Left forelimb (tissue), 1 donor: ENCODE measurements at places on chromosomes 2 and 18.

DNA sequence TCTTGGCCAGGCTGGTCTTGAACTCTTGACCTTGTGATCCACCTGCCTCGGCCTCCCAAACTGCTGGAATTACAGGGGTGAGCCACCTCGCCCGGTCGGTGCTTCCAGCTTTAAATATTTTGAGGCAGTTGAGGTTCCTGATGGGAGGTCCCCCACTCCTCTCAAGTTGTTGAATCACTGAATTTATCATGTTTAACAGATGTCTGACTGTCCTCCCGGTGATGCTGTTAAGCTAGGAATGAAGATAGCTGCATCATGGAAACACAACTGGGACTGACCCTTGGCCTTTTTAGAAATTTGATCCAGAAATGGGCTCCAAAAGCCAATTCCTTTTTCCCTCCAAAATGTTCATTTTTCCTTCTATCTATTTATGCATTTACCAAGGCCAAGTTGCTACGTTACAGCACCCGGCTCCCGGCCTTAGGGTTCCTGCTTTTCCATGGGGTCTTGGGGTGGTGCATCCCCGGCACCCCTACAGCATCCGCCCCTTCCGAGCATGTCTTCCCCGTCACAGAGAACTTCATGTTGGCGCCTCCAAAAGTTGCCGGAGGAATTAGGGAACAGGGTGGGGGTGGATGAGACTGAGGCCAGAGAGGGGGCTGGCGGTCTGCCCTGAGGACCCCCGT lies 43.9 kb downstream of the PAX8 start:
- DNase-seq, result no peak

- DNase-seq, result no peak
These were observed 104.9 kb downstream of the CDC42EP3 start for GRCh38 chr2:37566517-37566981.

- no peak for DNase-seq
These were observed 300.9 kb downstream of the ARHGAP15 start for GRCh38 chr2:143429932-143430679.

DNA sequence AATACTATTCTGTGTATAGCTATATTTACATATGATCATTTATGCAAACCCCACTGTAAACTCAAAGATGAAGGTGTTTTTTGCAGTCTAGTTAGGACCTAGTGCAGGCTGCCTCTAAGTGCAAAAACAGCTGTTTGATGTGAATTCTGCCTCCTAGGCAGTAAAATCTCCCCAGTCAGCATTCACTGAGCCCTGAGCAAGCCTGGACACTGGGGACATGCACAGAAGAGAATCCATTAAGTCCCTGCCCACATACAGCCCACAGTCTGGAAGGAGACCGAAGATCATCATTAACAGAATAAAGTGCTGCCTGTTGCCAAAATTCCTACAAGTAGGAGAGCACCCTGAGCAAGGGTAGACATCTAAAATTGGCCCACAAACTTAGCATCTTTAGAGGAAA lies 14.4 kb upstream of the BIN1 start:
- no peak for DNase-seq

GRCh38 chr2:26769089-26769761 lies 5.1 kb downstream of the SLC35F6 start:
- no peak for DNase-seq

DNA sequence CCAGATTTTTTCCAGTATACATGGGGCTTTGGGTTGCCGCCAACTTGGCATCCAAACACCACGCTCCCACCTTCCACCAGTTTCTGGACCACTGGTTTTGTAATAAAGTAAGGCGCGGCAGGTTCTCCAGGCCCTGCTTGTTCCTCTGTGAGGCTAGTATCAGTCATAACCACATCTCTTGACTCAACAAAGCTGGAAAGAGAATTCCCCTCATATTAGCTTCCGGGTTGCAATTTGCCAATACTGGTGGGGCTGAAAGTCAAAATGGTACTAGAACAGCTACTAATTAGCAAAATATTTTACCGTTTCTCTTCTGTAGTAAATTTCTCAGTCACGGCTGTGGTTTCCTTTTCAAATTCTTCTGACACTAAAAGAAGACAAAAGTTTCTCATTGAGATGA lies 25.0 kb downstream of the TTN start:
- no peak for DNase-seq

DNA sequence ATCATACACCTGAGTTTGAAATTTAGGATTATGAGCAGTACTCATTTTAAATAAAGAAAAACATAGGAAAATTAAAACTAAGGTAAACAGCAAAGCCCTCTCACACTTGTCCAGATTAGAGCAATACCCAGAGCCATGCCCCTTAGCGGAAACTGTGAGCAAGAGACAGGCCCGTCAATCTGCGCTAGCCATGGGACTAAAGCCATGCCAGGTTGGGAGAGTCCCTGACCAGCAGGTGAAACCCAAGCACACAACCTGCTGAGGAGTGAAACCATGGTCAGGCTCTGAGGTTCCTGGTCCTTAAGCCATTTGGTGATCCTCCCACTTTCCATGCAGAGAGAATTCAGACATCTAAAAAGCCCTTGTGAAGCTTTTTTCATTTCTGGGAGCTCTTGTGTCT lies 494.3 kb downstream of the STK39 start:
- DNase-seq, result no peak

DNA sequence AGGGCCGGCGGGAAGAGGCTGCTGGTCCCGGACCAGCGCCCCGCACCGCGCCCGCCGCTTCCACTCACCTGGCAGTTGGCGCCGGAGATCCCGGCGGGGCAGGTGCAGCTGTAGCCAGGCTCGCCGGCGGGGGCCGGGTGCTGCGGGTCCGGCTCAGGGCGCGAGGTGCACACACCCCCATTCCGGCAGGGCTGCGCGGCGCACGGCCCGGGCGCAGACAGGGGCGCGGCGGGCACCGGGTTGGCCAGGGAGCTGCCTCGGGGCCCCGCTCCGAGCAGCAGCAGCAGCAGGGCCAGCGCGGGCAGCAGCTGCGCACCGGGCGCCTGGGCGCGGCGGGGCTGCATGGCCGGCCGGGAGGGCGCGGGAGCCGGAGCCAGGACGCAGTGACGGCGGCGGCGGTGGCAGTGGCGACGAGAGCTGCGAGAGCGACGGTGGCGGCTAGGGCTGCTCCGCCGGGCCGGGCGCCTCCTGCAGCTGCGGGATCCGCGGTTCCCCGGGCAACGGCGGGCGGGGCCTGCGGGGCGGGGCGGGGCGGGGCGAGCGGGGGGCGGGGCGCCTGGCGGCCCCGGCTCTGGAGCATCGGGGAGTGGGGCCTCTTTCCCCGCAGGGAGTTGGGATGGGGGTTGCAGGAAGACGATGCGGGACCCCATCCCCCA lies at the start of gene DNER:
DNER (minus strand) TSS at position 476 of the 656 bp plus-strand sequence; CDS start at position 344, 132 bp downstream.
- DNase-seq, result no peak

DNA sequence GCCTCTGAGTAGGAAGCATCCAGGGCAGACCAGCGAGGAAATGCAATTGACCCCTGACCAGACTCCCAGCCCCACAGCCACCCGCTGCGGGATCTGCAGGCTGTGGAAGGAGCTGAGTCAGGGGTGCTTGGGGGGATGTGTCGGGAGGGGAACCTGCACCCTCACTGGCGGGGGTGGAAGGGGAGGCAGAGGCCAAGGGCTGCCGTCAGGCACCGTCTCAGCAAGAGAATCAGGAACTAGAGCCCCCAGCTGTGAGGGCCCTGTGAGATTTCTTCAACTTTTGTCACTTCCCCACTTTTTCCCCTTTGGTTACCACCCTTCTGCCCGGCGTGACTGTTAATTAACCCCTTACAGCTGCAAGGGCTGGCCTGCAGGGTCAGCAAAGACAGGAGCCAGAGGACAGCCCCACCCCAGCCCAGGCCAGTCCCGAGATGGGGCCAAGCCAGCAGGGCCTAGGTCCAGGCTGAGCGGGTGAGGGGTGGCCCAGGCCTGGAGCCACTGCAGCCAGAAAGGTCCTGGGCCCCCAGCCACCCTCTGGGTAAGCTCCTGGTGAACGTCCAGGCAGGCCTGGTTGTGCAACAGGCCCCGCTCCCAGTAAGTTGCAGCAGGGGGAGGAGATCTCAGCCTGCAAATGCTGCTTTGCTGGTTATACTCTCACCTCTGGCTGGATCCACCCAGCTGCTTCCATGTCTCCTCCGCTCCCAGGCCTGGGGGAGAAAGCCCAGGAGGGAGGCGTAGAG lies 147.0 kb upstream of the ID2 start:
- DNase-seq, result no peak

- no peak for DNase-seq
These were observed 35.8 kb upstream of the ARHGAP25 start for GRCh38 chr2:68698567-68699377.

GRCh38 chr2:232200195-232200594 lies 178.4 kb upstream of the ALPP start:
- DNase-seq, result no peak

DNA sequence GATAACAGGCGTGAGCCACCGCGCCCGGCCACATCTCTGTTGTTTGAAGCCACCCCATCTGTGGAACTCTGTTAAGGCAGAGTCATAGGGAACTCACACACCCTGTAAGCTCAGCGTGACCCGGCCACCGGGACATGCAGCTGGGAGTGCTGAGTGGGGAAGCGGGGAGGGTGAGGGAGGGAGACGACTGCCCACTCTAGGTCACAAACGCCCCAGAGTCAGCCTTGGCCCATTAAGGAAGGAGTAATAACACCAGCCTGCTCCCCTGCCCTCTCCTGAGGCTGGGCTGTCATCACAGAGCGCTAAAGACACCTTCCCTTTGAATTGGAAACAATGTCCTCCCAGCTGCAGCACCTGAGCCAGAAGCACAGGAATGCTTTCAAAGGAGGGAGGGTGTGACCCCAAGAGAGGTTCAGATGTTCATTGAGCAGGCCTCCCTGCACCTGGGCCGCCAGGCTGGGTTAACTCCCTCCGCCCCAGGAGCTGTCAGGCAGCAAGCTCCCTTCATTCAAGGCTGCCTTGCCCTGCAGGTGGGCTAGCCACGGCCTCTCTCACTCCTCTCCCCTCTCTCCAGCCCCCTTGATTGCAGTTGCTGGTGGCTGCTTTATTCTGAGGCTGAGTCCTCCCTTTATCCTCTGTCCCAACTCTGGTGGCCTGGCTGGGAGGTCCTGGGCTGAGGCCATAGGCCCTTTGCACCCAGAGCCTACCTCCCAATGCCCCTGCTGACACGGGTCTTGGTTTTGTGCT lies 77.2 kb upstream of the HPCAL1 start:
- peak; percentile 63 for DNase-seq

DNA sequence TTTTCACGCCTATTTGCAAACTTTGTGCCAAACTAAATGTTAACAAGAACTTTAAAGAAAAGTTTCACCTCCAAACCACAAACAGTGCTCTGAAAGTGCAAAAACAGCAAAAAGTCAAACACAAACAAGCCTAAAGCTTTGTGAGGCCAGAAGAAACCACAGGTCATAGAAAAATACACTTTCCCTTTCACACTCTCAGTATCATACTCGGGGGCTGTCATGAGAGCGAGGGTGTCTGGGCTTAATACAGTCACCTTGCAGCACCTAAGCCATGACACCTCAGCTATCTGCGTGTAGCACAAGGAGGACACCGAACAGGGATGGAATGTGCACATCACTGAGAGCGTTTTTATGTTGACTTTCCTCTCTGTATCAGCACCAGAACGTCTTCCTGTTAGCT lies 26.6 kb upstream of the SEH1L start:
- no peak for DNase-seq

DNA sequence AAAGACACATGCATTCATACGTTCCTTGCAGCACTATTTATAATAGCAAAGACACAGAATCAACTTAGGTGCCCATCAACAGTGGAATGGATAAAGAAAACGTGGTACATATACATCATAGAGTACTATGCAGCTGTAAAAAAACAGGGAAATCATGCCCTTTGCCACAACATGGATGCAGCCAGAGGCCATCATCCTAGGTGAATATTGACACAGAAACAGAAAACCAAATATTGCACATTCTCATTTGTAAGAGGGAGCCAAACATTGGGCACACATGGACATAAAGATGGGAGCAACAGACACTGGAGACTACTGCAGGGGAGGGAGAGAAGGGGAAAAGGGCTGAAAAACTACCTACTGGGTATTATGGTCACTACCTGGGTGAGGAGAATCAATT lies 73.5 kb downstream of the SESTD1 start:
- DNase-seq, result no peak

GRCh38 chr2:157480182-157480961 lies 36.5 kb upstream of the CYTIP start:
- no peak for DNase-seq

GRCh38 chr2:182901748-182902147 lies 35.3 kb upstream of the FRZB start:
- no peak for DNase-seq

GRCh38 chr2:1625281-1626001 lies 118.9 kb downstream of the PXDN start:
- peak; percentile 67 for DNase-seq

DNA sequence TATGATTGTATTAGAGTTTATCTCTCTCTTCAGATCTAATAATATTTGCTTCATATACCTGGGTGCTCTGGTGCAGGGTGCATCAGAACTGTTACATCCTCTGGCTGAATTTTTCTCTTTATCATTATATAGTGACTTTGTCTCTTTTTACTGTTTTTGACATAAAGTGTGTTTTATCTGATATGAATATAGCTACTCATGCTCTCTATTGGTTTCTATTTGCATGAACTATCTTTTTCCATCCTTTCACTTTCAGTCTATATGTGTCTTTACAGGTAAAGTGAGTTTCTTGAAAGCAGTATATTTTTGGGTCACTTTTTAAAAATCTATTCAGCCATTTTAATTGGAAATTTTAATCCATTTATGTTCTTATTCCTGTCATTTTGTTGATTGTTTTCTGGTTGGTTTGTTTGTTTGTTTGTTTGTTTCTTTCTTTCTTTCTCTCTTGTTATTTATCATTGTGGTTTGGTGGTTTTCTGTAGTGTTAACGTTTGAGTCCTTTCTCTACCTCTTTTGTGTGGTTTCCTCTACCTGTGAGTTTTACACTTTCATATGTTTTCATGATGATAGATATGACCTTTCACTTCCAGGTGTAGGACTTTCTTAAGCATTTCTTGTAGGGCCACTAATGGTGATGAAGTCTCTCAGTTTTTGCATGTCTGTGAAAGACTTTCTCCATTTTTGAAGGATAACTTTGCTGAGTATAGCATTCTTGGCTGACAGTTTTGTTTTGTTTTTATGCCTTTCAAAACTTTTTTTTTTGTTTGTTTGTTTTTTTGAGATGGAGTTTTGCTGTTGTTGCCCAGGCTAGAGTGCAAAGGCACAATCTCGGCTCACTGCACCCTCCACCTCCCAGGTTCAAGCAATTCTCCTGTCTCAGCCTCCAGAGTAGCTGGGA lies 54.9 kb downstream of the CCNT2 start:
- no peak for DNase-seq

- no peak for DNase-seq
These were observed 297.1 kb upstream of the CCDC68 start for GRCh38 chr18:55256226-55256928.

DNA sequence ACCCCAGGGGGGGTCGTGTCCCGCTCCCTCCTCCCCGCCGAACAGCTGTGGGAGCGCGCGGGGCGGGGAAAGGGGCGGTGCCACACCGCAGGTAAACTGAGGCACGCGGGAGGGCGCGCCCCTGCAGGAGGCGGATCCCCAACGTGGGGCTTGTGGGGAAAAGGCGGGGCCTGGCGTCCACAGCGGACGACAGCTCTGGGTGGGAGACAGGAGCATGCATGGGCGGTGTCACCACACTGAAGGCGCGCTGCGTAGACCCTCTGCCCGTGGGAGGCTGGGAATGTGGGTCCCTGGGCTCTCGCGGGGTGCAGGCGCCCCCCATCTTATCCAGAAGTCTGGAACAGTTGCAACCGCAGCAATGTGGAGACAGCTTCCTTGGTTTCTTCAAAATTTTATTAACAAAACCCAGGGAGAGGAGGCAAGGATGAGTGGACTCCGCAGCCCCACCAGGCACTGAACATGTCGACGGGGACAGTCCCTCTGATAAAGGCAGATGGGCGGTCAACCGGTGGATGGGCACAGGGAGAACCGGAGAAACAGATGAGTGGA lies 723 bp upstream of the MBD1 start:
- no peak for DNase-seq

GRCh38 chr2:95268211-95269035 lies 5.8 kb upstream of the PROM2 start:
- DNase-seq, result peak; percentile 58
